Epithelial cell of esophagus (primary cell): ENCODE measurements at places on chromosomes 2 and 18.
A peak's percentile ranks its signal among the peaks of the same experiment; 100 is the strongest.

GRCh38 chr18:33460681-33461080 lies 20.2 kb upstream of the CCDC178 start:
- DNase-seq = no peak

- peak; percentile 16 for DNase-seq
Observed at GRCh38 chr2:67694445-67694844, 297.3 kb downstream of the ETAA1 start.

DNA sequence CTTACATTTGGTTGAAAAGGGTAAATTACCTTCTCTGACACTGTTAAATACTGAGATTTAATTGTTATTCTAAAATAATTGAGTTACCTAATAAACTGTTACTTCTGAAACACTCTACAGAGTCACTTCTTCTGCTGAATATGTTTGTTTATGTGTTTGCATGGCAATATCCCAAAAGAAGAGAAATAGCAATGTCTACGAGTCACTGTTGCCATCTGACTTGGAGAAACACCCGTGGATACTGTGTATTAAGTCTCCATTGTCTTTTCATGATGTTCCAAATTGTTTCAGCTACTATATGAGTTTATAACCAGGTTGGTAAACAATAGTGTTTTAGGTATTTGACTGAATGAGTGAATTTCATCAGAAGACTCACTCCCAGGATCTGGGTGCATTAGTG lies 754.2 kb upstream of the ID2 start:
- DNase-seq = no peak

GRCh38 chr18:54396760-54397159 lies 39.1 kb downstream of the C18orf54 start:
- no peak for DNase-seq

DNA sequence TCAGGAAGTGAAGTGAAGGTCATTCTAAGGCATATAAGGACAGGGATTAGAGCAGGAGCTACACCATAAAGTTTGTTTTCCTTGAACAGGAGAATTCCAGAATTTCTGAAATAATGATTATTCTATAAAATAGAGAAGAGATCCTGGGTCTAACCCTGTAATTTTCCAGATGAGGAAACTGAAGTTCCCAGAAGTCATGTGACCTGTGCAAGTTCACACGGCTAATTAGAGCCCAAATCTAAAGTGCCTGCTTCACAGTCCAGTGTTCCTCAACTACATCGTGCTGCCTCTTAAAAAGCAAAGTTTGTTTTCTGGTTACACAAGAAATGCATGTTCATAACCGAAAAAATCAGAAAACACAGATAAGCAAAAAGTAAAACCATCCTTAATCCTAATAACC lies 34.9 kb downstream of the PLB1 start:
- DNase-seq = no peak

DNA sequence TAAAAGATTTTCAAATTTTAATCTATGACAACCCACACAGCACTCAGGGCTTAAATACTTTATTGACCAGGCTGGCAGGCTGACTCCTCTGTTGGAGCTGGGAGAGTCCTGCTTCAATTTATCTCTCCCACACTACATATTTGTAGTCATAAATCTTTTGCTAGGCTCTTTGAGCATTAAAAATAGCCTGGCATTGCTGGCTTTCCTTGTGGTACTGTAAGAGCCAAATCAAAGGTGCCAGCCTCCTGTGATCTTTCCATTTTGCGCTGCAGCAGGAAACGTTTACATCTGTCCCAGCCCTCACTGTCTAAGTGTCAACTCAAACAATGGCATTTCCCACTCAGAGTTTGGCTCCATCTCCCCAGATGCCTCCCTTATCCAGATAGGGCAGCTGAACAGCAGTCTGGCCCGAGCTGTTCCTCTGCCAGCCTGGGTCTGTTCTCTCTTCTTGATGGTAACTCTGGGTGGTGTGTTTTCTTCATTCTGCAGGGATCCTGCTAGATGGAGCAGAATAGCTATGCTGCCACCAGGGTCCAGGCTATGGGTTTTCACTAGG lies 62.1 kb downstream of the LRRTM1 start:
- DNase-seq = no peak

GRCh38 chr2:106142683-106143082 lies 51.4 kb downstream of the UXS1 start:
- DNase-seq = peak; percentile 54

DNA sequence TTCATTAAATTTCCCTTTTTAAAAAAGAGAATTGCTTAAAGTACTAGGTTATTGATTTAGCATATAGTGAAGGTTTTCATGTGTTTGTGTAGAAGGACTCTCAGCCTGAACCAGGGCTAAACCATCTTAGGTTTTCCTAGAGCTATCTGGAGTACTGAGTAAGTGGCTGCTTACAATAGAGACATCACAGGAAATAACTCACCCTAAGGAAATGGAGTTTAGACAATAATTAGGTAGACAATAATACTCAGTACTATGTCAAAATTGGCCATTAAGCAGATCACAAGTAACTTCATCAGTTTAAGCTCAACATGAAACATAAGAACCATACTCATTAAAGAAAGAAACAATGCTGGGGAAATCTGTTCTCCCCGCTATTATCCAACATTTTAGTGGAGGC lies 240.0 kb downstream of the RND3 start:
- DNase-seq = no peak

- DNase-seq = no peak
Observed at GRCh38 chr2:45211636-45212035, 202.4 kb upstream of the SIX2 start.

GRCh38 chr2:18924386-18924785 lies 335.0 kb upstream of the NT5C1B start:
- DNase-seq = no peak

DNA sequence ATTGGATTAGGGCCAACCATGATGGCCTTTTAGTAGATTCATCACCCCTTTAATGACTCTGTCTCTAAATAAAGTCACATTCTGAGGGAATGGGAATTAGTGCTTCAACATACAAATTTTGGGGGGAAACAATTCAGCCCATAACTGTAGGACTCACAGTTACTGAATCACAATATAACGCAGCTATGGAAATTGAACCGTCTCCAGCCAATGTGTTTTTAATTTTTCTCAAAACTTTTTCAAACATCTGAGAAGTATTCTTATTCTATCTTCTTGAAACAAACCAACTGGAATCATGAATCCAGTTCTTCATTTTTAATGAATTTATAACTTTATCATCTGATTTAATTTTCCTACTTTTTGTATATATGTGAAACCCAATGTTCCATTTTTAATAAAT lies 373.1 kb upstream of the SYT4 start:
- DNase-seq = no peak

- DNase-seq = peak; percentile 98
Observed at GRCh38 chr2:96665083-96665569, 22.6 kb downstream of the FER1L5 start.
